Panc1 (cell line): ENCODE measurements at places on chromosomes 3 and 15.

GRCh38 chr3:136667081-136667480 is 85.1 kb downstream of the STAG1 start:
- no peak for DNase-seq

- DNase-seq, result no peak
These were observed 1014.1 kb upstream of the SEMA6D start for GRCh38 chr15:46703020-46703861.

DNA sequence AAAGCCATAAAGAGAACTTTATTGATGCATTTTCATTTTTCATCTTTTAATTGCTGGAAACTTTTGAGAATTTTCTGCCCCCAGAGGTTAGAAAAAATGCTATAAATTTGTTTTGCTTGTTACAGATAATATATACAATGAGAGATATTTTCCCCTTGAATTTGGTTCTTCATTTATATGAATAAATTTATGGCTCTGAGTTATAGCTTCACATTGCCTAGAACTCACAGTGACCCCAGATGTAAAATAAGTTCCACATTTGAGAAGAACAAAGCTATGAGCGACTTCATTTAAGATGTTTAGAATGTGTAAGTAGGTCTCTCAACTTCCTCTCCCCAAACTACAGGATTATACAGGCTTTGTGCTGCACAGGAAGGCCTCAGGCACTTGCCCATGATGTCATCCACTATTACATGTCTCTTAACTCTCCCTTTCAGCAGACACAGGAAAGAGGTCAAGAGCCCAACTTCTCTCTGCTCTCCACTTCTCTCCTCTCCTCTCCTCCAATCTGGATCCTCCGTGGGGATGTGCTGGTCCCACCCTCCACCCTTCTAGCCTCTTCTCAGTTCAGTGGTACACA is 92.8 kb downstream of the DUT start:
- DNase-seq, result no peak

GRCh38 chr3:30199096-30199759 is 407.2 kb upstream of the TGFBR2 start:
- DNase-seq, result no peak

GRCh38 chr15:66496951-66497501 is 536 bp downstream of the SNAPC5 start:
- no peak for DNase-seq

- no peak for DNase-seq
These were observed 361.5 kb upstream of the KCNH8 start for GRCh38 chr3:18786650-18787323.

GRCh38 chr3:194327218-194328052 is 23.7 kb downstream of the CPN2 start:
- no peak for DNase-seq

DNA sequence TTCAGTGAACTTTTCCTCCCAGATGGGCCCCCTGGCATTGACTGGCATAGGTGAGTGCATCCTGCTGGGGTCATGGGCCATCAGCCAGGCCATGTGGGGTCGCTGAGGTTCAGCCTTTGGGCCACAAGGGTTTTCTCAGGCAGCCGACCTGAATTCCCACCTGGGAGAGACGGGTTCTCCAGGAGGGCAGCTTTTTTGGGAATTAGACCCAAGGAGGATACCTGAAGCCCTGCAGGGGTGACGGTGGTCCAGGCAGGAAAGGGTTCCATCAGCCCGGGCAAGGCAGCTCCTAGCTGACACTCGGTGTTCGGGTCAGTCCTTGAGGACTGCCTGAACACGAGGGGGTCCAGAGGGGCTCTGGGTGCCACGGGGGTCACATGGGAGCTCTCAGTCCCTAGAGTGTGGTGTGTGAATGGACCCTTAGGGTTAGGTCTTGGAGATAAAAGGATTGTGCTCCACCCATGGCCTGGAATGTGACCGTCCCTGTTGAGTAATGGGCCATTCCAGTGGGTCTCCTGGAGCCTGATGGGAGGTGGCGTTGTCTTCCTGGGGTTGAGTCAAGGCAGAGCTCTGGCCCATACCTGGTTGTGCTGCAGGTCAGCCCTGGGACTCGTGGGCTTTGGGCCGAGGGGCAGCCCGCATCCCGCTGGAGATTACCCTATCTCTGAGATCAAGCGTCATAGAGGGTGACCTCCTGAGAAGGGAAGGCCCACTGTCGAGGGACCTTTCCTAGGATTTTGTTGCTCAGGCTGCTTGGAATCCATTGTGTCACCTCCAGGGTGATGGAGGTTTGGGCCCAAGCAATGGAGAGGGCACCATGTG is 192.8 kb downstream of the UBE3A start:
- DNase-seq, result no peak

DNA sequence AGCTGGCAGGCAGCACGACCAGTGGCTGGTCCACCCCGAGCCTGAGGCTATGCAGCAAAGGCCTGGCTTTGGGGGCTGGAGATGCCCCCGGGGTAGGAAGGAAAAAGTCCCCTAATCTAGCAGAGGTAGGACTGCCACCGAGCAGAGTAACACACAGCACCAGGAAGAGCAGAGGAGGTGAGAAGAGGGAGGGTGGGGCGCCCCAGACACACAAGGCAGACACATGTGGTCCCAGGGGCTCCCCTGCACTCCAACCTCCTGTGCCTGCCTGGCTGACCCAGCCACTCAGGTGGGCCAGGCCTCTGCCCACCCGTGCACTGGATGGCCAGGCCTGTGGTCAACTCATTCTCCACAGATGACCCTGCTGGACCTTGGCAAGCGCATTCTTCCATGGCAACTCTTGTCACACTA is 112.4 kb downstream of the ADCY5 start:
- DNase-seq, result no peak

DNA sequence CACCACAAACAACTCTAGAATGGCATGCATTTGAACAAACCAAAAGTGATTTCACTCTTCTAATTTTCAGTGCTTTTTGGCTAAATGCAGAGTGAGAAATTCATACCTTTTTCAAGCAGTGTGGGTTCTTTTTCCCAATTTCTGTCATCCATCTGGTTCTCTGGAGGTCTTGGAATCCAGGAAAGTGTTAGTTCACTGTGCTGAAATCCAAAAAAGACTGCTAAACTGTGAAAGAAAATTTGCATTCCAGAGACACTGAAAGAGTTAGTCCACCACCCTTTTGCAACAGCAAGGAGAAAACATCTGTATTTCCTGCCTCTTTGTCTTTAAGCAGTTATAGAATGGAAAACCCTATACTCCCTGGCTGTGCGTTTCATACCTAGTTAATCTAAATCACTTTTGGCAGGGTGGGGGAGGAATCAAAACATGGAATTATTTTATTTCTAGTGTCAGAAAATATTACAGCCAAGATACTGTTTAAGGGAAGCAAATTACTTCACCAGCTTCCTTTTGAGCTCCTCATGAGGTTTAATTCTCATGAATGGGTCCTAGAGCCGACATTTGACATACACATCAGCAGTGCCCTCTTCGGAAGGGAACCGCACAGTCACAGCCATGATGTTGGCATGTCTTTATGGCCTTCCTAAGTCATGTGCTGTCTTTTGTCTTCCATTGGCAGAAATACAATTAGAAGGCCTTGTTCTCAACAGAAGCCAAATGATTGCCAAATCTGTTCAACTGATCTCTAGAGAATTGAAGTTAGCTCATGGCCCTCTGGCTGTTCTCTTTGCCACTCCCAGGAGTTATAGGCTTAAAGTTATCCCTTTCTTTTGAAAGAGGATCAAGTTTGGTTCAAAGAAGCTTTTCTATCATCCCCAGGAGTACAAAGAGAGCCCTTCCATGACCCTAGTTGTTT is 317.7 kb upstream of the TPRG1 start:
- DNase-seq, result no peak

DNA sequence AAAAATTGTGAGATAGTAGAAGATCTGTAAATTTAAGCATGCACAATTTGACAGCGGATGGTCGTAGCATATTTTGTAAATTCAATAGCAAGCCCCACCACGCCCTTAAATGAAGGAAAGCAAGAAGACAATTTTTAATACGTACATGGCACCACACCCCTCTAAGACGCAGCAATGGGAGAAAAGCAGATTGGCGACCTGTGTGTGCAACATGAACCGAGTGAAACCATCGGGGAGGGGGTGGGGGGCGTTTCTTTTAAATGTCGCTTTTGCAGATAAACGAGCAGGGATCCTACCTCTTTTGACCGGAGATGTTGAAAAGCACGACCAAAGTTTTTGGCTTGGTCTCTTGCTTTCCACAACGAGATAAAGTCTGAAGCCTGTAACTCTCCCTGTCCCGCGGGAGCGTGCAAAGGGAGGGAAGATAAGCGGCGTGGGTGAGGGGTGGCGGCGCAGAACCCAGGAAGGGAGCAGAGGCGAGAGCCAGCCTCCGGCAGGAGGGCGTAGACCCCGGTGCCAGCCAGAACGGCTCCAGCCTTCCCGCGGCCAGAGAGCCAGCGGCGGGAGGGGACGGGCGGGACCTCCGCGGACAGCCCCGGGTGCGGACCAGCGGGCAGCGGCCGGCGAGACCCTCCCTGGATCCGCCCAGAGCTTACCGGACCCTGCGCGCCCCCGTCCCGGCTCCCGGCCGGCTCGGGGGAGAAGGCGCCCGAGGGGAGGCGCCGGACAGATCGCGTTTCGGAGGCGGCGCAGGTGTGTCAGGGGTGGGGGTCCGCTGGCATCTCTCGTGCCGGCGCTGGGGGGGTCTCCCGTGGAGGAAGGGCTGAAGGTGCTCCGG is at the start of gene CHL1:
TSS of gene CHL1 (plus strand) at position 453 of the 838 bp plus-strand sequence. CDS start 123,014 bp downstream, outside the sequence.
- no peak for DNase-seq

- no peak for DNase-seq
These were observed 122.0 kb downstream of the TJP1 start for GRCh38 chr15:29700296-29700695.

DNA sequence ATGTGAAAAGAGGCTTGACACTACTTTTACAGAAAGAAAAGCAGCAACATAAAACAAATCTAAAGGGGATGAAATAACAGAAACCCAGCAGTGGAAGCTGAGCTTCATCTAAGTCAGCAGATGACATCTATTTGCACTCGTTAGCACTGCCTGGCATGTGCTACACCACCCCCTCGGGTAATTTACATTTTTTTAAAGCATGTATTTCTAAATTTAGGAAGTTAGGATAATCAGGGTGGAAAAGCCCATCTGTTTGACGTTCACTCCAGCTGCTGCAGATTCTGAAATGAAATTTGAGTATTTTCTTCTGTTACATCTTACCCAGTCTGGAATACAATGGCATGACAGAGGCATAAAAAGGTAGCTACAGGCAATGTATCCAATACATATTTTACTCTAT is 20.7 kb downstream of the IGSF11 start:
- no peak for DNase-seq

- DNase-seq, result no peak
These were observed 220.1 kb downstream of the P3H2 start for GRCh38 chr3:189900578-189900977.

GRCh38 chr3:63689285-63689684 is 36.8 kb downstream of the SNTN start:
- no peak for DNase-seq

- DNase-seq, result no peak
These were observed 8.3 kb upstream of the PGPEP1L start for GRCh38 chr15:99015698-99016568.

DNA sequence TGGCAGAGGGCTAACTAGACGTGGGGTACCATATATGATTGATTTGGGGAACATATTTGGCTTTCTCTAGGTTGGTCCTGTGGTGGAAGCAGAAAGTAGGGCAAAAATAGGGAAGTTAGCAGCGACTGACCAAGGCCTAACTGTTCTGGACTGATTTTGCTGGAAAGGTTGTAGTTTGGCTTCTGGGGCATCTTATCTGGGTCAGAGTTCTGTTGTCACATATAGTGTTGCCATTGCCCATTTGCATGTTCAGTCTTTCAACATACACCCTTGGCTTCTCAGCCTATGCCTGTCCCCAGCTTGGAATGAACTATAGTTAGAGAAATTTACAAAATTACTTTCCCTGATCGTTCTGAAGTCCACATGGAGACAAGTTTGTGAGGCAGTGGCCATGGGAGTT is 426.5 kb downstream of the TBC1D5 start:
- DNase-seq, result no peak

- DNase-seq, result no peak
These were observed 410 bp downstream of the PRR23E start for GRCh38 chr3:127193341-127193740.

- no peak for DNase-seq
These were observed 356.5 kb downstream of the ERC2 start for GRCh38 chr3:56111606-56112304.

DNA sequence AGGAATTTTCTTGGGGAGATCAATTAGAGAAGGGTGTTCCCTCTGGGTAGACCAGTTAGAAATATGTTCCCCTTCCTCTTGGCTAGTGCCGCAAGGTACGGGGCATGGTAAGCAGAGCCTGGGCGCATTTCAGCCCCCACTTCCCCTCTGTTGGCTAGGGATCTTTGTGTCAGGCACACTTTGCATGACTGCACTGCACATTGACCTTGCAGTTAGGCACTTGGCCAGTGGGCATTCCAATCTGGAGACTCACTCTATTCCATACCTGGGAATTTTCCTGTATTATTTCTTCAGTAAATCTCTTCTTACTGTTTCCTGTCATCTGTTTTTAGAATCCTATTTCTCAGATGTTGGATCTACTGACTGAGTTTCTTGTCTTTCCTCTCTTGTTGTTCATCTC is 30.0 kb upstream of the CACNA1D start:
- no peak for DNase-seq

GRCh38 chr3:120567370-120568201 is 28.6 kb upstream of the NDUFB4 start:
- DNase-seq, result no peak

DNA sequence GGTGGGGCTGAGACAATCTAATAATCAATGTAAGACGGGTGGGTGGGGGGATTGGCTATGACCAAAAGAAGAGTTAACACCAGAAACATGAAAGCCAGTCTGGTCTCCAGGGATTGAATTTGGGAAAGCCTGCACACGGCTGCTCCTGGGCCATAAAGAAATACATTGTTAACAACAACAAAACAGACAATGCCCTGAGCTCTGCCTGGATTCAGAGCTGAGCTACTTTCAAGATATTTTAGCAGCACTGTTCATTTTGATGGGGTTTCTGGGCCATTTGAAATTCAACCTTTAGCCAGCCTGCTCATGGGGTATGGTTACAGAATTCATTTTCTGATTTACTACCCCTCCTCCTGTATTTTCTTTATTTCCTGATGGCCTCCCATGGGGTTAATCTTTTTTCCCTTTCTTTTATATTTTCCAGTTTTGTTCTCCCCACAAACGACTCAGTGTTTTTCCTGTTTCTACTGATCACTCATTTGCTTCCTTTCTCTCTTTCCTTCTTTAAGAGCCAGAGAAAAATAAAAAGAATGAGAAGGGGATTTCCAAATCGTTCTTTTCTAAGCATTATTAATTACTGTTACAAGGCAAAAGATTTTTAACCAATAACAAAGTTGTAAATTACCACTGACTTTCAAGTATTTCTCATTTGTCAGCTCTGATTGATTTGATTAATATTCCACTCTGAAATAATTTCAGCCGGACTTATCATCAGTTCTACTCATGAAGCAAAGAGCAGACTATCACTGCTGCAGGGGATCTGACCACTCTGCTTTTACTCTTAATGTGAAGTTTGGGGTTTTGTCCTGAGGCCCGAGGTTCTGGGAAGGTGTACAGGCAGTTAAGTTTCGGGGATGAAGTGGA is 19.6 kb downstream of the NR2F2 start:
- no peak for DNase-seq

- DNase-seq, result peak; percentile 50
These were observed at the start of gene BLOC1S6 for GRCh38 chr15:45587095-45587862. Gene BLOC1S6, plus strand, starts transcription at chr15:45587379. Its CDS starts 65 bp downstream, at chr15:45587444.
